ENCODE measurements at places on chromosomes 11 and 22.

- no peak for DNase-seq
Observed at GRCh38 chr11:72411623-72412419, 22.5 kb downstream of the CLPB start.

GRCh38 chr11:2452321-2453012, 7.7 kb downstream of the KCNQ1 start:
- DNase-seq, result no peak

- DNase-seq, result no peak
Observed at GRCh38 chr11:35241083-35241482, 102.1 kb downstream of the CD44 start.

DNA sequence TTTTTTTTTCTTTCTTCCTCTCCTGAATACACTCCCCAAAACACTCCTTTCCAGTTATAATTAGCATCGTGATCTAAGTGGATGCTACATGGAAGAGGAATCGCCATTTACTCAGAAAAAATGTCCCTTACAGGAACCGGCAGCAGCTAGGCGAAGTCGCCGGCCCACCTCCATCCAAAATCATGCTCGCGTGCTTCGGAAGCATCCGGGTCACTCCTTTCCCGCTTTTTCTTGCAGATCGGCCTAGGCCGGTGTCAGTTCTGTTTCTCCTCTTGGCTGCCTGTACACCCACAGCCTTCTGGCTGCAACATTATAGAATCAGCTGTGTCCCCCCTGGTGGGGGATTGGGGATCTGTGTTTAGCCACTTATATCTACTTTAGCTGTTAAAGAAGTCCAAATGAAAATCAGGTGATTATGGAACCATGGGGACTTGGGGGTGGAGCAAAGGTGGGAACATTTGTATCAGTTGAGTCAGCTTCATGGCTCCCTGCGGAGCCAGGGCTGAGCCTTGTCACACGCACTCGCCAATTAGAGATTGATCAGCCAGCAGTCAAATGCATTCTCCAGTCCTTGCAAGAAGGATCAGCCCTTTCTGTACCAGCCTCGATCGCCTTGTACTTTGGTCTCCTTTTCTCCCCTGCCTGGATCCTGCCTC, 36.3 kb downstream of the ASRGL1 start:
- no peak for DNase-seq

- DNase-seq, result no peak
Observed at GRCh38 chr22:30662040-30662439, 5.6 kb downstream of the DUSP18 start.

DNA sequence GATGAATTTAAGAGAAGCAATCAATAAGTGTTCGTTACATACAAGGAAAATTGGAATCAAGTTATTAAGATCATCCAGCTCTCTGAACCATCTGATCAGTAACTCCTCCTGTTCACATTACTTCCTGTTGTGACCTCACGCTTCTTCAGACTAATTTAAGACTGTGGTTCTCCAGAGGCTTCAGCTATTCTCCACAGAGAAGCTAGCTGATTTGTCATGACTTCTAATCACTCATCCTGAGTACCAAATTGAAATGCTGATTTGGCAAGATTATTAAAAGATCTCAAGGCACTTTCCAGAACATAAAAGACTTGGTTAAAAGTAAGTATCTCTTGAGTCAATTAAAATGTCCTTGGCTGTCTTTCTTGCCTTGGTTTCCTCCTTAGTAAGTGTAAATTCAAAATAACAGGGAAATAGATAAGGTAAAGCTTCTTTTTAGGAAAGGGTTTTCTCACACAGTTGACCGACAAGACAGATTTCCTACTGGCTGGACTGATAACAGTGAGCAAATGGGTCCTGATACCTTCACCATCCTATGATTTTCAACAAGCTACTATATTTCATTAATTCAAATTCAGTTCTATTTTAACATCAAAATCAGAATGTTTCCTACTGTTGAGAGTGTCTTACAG, 38.5 kb downstream of the GAB2 start:
- no peak for DNase-seq

DNA sequence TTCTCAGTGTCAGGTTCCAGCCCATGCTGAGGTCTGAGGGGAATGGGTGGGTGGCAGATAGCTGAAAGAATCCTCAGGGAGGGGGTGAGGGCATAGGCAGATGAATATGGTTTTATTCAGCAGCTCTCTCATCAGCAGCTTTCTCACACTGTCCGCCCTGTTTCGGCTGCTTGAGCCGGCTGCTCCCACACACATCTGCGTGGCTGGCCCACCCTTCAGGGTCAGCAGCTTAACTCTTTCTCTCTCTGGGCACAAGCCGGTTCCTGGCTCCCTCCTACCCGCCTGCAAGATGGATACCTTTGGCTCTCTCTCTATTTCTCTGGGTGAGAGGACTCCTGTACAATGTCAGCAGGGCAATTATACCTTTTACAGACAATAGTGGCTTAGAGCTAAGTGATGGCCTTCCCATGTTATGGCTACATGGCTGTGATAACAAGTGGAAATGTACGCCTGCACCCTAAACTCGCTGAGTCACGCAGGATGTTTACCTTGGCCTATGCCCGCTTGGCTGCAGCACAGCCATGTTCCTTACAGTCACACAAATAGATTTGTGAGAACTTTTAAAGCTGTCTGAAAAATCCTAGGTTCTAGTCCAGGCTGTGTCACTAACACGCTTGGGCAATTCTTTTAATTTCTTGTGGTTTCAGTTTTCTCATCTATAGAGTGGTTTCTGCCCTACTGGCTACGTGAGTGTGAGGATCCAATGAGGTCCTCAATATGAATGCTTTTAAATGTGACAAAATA, 4.1 kb downstream of the MMP20 start:
- no peak for DNase-seq

GRCh38 chr22:50531962-50532674, 2.3 kb upstream of the TYMP start:
- no peak for DNase-seq

DNA sequence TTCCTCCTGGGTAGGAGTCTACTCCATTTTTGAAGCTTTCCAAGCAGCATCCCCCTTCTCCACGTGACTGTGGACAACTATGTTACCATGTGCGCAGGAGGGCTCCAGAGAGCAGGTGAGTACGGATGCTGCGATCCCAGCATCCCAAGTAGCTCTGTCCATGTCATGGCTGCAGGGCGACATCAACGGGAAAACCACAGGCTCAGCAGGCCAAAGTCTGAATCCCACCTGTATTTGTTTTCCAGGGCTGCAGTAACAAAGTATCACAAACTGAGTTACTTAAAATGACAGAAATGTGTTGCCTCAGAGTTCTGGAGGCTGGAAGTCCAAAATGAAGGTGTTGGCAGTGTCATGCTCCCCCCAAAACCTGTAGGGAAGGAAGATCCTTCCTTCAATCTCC, 40.3 kb downstream of the MCHR1 start:
- no peak for DNase-seq

- no peak for DNase-seq
Observed at GRCh38 chr11:27532652-27533325, 26.2 kb upstream of the LIN7C start.

DNA sequence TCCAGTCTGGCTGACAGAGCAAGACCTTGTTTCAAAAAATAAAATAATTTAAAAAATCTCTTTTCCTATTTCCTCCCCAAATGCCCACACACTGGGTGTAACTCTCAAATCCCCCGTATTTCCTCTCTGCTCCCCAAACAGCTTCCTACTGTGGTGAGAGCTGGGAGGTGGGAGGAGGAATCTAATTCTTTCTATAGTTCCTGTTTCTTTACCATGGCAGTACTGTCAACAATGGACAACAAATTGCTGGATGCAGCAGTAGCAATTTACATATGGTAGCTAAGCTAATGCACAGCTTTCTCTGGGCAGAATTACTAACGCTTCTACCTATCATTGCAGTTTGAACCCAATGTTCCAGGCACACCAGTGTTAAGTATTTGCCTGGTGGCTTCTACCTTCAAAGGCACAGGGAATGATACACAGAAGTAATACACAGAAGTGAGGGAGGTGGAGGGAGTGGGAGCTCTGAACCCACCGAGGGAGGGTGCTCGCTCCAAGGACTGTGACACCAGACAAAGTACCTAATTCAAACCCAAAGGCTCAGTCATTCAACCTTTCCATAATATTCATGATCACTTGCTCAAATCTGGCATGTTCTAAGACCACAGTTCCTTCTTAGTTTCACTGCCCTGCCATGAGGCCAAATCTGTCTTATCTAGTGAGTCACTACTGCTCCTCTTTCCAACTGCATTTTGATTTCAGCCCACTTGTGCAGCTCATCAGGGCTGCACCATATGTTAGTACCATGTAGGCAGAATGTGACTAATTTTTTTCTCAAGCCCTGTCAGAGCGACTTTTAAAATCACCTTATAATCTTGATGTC, 37.9 kb downstream of the CELF1 start:
- no peak for DNase-seq

- DNase-seq, result no peak
Observed at GRCh38 chr11:44326615-44327475, 16.9 kb upstream of the ALX4 start.

All from activated naive CD4-positive, alpha-beta T cell (primary cell).